ENCODE measurements at places on chromosomes 13 and 19.

- DNase-seq: no peak
Measured at GRCh38 chr13:100738176-100738855, 63.7 kb upstream of the TMTC4 start.

DNA sequence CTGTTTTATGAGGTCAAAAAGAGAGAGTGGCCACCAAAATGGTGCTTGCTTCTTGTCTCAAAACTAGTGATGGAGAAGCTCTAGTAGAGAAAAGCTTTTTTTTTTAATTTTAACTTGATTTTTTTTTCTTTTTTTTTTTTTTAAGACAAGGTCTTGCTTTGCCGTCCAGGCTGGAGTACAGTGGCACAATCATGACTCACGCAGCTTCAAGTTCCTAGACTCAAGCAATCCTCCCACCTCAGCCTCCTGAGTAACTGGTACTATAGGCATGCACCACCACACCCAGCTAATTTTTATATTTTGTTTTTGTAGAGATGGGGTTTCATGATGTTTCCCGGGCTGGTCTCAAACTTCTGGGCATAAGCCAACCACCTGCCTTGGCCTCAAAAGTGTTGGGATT, 279.0 kb downstream of the TBC1D4 start:
- no peak for DNase-seq

DNA sequence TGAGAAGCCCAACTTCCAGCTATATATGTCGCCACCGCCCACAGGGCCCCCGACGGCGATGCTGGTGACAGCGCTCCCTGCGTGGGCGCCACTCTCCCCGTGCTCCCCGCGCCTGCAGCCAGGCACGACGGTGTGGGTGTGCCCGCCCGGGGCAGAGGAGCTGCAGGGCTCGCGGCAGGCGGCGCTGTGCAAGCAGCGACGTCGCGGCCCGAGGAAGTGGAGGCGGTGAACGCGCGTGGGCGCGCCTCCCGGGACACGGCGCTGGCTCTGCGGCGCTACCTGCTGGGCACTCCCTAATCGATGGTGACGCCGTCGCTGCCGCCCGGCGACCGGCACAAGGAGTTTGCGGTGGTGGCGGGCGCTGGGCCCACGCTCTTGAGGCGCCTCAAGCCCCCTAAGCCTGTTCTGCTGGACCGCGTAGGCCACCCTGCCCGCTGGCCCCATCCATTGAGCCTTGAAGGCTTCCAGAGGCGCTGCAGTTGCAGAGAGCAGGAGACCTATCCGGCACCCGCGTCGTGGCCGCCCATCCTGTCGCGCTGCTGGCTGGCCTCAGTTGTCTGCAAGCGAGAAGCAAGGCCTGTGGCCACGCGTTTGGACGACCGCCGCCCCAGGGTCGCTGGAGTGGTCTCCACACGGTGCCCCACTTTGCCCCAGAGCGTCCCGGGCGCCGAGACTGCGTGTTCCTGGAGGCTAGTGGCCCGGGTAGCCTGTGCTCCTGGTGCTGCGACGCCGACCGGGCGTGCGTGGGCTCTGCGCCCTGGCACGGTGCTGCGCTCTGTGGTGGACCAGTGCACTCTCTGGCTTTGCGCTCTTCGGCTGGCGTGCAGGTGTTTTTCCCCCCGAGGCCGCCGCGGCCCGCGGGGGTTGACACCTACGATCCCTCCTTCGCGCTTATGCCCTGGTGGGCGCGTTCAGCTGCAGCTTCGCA, 23.1 kb downstream of the LRFN3 start:
- peak; percentile 88 for DNase-seq

DNA sequence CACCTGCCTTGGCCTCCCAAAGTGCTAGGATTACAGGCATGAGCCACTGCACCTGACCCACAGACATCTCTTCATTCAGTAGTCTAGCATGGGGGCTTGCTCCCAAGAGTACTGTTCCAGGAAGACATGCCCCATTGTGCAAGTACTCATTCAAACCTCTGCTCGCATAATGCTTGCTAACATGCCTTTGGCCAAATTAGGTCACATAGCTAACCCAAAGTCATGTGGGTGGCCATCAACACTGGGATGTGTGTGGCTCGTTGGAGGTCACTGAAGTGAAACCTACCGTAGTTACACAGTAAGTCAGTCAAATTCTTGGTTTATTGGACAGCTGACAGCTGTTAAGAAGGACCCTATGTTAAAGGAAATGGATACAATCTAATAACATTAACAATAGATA, 20.3 kb downstream of the RFXAP start:
- no peak for DNase-seq

DNA sequence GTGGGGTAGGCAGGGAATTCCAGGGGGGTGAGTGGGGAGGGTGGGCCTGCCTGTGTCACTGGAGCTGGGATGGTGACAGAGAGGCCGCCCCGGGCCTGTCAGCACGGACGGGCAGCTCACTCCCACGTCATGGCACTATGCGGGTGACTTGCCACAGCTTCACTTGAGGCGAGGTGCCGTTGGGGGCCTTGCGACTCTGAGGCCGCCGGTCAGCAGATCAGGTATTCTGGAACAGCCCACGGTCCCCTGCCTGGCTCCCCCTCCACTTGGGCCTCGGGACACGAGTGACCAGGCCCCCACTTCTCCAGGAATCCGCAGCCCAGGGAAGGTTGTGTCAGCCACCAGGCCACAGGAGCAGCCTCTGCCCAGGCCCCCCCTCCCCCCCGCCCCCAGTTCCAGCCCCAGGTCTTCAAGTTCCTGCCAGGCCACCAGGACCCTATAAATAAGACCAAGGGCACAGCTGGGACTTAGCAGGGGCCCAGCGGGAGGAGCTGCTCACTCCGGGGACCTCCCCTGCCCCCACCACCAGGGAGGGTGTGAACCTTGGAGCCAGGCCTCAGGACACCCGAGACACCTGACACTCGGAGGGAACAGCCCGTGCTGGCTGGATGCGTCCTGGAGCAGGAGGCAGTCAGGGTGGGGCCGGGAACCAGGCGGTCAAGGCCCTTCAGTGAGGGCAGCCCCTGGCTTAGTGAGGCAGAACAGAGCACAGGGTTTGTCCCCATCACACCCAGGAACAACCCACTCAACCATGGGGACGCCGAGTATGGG, 2.7 kb upstream of the MIDN start:
- DNase-seq: peak; percentile 83

- no peak for DNase-seq
Measured at GRCh38 chr13:47555235-47555634, 445.8 kb downstream of the SUCLA2 start.

Measured in upper lobe of right lung (tissue), 1 donor.